ENCODE measurements at places on chromosomes 11 and 22.

GRCh38 chr11:34382532-34383276 is 24.9 kb upstream of the ABTB2 start:
- DNase-seq = no peak

DNA sequence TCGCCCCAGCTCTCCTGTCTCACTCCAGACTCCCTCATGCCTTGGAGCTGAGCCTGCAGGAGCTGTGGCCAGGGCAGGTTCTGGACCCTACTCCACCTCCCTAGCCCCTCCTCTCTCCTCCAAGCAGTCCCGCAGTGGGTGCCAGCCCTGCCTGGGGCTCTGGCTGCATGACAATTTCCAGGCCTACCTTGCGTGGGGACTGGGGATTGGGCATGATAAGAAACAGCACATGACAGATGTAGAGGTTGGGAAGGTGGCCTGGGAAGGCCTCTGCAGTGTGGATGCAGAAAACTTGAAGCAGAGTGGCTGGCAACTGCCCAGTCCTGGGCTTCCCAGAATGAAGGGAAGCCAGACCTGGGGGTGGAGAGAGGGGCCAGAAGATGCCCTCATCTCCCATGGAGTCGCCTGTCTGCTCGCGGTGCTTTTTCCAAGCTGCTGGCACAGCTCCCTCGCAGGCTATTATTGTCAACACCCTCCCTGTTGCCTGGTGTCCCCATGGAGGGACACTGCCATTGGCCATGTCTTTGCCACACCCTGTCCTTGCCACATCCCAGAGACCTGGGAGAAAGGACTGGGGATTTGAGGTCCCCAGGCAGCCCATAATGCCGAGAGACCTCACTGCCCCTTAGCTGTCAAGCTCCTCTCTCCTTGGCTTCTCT is 48.9 kb upstream of the CDON start:
- DNase-seq = no peak

GRCh38 chr11:4076774-4077173 is 17.8 kb upstream of the RRM1 start:
- no peak for DNase-seq

DNA sequence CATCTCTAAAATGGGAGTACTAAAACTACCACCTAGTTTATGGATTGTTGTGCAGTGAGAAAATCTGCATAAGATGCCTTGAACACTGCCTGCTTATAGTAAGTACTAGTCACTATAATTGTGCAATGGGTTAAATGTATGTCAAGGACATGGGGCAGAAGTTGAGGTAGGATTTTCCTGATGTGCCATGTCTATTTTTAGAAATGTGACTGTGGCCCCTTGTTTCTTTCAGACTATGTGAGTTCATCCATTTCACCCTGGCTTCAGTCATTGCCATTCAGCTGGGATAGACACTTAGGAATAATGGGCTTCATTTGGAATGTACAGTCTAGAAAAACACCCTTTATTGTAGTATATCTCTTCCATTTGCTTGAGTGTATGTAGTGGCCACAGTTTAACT is 51.4 kb downstream of the BDNF start:
- no peak for DNase-seq

DNA sequence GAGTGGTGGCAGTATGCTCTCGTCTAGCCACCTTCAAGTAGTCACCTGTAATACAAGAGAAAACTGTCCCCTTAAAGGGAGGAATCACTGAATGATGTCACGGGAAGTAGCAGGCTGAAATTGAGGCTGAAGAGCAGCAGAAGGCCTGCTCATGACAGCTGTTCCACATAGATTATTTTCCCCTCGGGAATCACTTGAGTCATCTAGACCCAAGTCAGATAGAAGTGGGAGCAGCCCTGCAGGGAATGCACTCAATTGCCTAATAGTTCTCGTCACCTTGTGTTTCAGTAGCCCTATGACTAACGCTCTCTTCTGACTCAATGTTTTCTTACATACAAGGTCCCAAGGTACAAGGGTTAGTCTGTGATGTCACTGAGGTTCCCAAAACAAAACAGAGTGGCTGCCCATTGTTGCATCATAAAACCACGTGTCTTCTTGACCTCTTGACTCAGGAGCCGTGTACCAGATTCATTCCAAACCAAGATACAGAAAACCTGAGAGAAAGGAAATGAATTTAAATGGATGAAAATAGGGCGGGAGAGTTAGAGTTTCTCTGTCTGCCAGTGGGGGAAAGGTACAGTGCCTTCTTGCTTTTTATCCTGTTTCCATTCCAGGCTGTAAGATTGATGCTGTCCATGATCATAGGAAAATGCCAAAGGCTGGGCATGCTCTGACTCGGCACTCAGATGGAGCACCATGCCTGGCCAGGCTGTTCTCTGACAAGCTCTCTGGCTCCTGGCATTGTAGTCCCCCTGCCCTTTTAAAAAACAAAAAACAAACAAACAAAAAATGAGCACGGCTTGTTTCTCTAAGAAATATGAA is 21.6 kb upstream of the C11orf96 start:
- no peak for DNase-seq

DNA sequence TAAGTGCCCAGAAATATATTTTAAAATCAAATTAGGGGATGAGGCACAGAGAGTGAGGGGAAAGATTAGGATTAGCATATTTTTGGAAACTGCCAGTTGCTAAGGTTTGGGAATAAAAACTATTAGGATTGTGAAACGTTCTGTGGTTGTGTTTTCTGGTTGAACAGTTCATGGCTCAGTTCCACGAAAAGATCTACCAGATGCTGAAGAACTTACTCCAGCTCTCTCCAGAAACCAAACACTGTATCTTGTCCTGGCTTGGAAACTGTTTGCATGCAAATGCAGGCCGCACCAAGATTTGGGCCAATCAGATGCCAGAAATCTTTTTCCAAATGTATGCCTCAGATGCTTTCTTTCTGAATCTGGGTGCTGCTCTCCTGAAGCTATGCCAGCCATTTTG is 15.3 kb downstream of the UBE4A start:
- no peak for DNase-seq

DNA sequence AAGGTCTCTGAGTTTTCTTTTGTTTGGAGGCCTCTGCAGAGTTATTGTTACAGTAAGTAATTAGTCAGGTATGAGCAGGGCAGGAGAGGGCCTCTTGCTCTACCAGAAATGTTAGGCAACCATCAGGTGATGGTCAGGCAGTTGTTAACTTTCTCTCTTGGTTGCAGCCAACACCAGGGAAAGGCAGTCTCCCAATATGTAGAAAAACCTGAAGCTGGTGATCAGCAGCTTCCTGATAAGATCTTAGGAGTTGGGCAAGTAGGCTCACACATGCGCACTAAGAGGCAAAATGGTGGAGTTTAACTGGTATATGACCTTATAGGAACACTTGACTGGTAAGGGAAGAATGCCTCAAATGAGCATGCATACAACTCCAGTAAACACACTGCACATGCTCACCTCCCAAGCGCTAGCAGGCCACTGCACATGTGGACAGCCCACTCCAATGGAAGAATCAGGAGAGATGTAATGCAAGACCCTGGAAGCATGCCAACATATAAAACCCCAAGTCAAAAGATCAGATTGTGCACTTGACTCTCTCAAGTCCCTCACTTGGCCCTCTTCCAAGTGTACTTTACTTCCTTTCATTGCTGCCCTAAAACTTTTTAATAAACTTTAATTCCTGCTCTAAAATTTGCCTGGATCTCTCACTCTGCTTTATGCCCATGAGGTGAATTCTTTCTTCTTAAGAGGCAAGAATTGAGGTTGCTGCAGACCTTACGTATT is 23.7 kb upstream of the SLC35F2 start:
- no peak for DNase-seq

- peak; percentile 62 for DNase-seq
Measured at GRCh38 chr22:25358421-25359170, 139.2 kb downstream of the CRYBB2 start.

GRCh38 chr11:74754507-74755252 is 6.0 kb downstream of the RNF169 start:
- no peak for DNase-seq

DNA sequence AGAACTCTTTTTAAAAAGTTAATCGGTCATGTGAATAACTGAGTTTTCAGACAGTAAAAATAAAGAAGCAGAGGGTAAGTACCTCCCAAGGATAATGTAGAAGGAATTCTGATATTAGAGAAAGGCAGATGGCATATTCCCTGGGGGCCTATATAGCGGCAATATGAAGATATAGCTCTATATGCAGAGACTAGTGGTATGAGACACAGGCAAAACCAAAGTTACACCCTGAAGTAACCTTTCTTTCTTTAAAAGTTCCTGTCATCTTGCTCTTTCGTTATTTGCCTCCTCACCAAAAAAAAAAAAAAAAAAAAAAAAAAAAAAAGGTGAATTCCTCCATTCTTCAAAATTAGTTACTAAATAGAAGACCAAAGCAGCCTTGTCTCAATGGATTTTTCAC is 76.2 kb upstream of the ARHGAP32 start:
- DNase-seq = no peak

GRCh38 chr11:78371221-78371891 is 46.3 kb downstream of the GAB2 start:
- DNase-seq = no peak

DNA sequence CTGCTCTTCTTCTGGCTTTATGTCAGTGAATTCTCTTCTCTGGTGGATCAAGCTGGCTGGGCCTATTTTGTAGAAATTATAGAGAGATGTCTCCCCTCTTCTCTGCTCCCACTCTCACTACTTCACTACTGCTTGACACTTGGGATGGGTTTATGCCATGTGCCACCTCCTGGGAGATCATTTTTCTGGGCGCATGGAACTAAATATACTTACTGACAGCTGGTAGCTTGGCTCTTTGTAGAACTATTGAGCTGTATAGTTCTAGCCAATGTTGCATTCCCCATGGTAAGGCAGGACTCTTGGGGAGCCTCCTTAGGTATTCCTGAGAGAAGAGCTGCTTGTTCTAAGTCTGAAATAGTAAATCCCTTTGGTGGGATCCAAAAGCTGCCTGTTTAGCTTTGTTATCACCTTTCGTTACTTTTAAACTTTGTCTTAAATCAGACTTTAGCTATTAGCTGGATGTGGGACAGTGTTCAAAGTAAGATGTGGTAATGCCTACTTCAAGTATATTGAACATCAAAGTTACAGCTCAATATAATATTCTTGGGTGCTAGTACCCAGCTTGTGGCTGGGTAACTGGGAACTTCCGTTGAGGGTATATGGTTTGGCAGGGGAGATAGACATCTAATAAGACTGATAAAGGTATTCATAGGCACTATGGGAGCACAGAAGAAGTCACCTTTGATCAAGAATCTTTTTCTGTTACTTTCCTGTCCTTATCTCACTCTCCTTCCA is 87.5 kb upstream of the RRM1 start:
- DNase-seq = no peak

DNA sequence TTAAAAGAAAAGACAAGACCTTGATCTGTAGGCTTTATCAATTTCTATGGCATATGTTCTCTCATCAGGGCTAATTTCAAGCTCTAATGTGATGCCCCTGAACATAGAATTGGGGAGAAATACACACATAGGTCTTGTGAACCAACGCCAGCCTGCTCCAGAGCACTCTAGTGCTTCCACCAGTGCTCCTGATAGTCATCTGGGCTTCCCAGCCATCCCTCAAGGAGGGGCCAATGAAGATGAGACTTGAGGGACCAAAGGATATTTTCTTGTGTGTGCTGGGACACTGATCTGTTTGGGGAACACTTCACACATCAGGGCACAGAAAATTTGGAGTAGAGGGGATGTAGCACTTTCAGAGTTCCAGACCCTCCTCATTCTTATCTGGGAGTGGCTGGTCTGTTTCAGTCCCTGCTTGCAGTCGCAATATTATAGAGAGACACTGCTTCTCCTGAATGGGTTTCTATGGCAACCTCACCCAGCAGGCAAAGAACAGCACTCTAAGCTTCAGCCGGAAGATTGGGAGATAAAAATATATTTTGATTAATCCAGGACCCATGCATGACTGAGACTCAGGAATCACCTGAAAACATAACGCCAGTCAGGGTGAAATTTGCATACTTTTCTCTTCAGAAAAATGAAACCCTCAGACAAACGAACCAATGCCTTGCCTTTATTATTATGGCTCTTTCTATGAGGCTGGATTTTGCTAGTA is 28.4 kb upstream of the SCN3B start:
- DNase-seq = no peak

DNA sequence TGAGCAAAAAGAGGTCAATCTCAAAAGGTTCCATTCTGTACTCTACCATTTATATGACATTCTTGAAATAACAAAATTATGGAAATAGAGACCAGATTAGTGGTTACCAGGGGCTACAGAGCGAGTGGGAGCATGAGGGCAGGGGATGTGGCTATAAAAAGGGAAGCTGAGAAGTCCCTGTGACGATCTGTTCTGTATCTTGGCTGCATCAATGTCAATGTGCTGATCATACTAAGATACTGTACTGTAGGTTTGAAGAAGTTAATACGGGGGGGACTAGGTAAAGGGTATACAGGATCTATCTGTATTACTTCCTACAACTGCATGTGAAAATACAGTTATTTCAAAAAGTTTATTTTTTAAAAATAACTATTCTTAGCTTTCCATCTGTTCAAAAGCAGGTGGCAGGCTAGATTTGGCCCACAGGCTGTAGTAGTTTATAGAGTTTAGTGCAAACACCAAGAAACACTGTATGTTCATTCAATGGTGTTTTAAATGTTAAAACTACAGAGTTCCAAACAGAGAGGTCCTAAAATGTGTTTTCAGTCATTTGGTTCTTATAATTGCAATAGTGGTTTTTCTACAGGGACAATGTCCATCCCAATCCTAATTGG is 78.2 kb downstream of the SMCO4 start:
- DNase-seq = no peak

GRCh38 chr11:11757909-11758308 is 83.9 kb upstream of the USP47 start:
- DNase-seq = no peak

GRCh38 chr11:95358511-95359340 is 127.7 kb upstream of the SESN3 start:
- DNase-seq = no peak

GRCh38 chr11:117875382-117876058 is 938 bp downstream of the FXYD6 start:
- DNase-seq = peak; percentile 68

DNA sequence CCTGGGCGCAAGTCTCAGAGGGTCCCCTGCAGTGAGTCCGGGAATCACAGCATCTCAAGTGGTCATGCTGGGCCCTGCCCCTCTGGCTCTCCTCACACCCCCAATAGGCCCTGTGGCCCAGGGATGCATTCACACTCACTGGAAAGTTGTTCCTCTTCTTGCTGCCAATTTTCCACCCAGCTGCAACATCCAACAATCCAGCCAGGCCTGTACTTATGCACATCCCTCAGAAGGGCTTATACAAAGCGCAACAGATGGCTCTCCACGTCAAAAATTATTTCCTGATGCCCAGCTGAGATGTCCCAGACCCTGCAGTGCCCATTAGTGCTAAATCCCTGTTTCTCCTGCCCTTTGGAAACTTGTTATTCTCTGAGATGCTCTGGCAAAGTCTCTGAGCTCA is 407.8 kb upstream of the NARS2 start:
- no peak for DNase-seq

GRCh38 chr11:27553186-27553585 is 46.6 kb upstream of the LIN7C start:
- no peak for DNase-seq
